ENCODE measurements at places on chromosomes 6 and 20.

GRCh38 chr6:2053691-2054090 is 191.7 kb downstream of the GMDS start:
- no peak for DNase-seq

DNA sequence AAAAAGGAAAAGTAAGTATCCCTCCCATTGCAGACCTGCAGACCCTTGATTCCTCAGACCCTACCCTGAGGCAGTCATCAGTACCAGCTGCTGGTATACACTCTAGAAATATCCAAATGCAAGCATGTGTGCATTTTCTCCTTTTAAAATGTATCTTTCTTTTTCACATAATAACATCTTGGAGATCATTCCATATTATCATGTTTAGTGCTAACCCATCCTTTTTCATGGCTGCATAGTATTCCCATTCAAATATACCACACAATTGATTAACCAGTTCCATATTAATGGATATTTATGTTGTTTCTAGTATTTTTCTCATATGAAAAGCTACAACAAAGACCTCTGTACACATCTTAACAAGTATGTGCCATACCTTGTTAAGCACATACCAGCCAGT is 70.8 kb downstream of the BLOC1S5 start:
- DNase-seq: no peak

DNA sequence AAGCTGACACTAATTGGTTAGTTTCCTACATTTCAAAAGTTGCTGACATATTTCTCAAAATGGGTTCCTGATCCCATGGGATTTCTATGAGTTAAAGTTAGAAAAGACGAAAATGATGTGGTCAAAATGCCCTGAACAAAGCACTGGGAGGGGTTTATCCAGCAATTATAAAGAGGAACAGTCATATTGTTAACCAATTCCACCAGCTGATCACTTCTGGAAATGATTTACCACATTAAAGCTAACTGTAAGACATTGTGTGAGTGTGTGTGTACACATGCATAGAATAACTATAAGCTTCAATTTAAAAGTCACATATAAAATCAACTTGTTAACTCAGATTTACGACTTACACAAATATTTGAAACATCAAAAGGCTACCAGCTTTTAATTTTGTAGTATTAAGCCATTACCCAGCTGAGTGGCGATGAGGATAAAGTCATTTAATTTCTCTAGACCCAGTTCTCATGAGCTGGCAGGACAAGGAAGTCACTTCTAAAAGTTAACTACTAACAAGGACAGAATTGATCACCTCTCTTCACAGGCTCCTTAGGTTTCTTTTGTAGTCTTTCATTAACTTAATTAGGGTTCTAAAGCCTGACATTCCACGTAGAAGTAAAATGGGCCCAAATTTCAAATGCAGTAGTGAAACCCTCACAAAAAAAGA is 40.4 kb downstream of the MAN1A1 start:
- DNase-seq: no peak

- DNase-seq: no peak
These were observed 379.0 kb downstream of the EPHA7 start for GRCh38 chr6:93040375-93040774.

DNA sequence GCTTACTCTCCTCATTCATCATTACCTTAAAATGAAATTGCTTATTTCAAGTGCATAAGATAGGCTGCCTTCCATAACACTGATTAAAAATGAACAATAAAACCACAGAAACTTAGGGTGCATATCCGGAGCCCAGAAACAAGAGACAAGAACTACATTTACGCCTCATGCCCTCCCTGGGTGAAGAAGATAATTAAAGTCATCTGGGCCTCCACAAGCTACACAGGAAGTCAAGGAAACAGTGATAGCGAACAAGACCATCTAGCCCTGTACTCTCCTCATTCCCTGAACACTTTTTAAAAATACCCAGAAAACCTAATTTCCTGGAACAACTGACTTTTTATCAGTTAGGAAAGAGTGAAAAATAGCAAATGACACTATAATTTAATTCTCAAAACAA is 6.3 kb downstream of the SOD2 start:
- DNase-seq: no peak

DNA sequence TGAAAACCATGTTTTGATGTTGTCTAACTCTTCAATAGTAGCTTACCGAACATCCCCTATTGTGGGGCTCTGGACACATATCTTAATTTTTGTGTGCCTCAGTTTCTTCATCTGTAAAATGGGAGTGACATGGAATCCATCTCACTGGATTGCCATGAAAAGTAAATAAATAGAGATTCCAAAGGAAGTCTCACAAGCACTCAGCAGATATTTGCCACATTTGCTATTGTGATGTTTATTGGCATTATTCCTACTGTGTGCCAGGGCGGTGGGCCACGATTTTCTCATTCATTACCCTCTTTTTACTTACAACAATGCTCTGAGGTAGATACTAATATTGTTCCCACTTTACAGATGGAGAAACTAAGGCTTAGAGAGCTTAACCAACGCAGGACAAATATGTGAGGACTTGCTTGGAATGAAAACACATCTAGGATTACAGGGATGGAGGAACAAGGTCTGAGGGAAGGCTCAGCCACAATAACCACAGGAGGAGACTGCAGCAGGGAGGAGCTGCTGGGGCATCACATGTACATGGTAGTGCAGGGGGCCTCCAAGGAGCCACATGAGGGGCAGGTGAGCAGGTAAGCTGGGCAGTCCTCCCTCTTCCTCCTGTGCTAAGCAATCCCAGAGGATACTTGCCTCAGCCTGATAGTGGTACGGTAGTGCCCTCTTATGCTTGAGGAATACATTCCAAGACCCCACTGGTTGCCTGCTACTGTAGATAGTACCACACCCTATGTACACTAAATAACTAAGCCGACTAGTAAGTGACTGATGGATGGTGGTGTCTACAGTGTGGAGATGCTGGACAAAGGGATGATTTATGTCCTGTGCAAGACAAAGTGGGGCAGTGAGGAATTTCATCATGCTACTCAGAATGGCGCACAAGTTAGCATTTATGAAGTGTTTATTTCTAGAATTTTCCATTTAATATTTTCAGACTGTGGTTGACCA is 176.9 kb downstream of the FOXA2 start:
- no peak for DNase-seq
